NCI-H1694 (cell line): ENCODE measurements at places on chromosomes 5 and 9.

GRCh38 chr9:124870723-124871122 lies 8.8 kb downstream of the ARPC5L start:
- DNase-seq, result no peak

GRCh38 chr5:174065528-174066197 lies 20.2 kb downstream of the NSG2 start:
- no peak for DNase-seq

- DNase-seq, result no peak
Measured at GRCh38 chr5:143714629-143715028, 97.3 kb upstream of the HMHB1 start.

GRCh38 chr9:131405858-131406537 lies 12.1 kb downstream of the PRRC2B start:
- DNase-seq, result no peak

GRCh38 chr5:57194653-57195052 lies 20.8 kb downstream of the GPBP1 start:
- DNase-seq, result no peak

DNA sequence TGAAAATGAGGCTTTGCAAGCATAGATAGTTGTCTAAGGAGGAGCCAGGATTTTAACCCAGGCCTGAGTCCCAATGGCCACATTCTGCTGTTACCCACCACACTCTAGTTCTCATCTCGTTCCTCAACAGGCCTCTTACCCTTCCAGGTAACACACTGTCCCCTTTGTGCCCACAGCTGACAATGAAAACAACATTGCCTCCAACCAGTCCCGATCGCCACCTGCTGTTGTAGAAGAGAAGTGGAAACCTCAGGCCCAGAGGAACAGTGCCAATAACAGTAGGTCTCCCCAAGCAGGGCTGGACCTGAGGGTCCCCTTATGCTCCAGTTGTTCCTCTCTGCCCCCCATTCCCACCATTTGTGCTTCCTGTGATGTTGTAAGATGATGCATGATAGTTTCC lies 30.4 kb downstream of the AMBP start:
- no peak for DNase-seq

GRCh38 chr5:73825736-73826135 lies 199.7 kb downstream of the ARHGEF28 start:
- no peak for DNase-seq

DNA sequence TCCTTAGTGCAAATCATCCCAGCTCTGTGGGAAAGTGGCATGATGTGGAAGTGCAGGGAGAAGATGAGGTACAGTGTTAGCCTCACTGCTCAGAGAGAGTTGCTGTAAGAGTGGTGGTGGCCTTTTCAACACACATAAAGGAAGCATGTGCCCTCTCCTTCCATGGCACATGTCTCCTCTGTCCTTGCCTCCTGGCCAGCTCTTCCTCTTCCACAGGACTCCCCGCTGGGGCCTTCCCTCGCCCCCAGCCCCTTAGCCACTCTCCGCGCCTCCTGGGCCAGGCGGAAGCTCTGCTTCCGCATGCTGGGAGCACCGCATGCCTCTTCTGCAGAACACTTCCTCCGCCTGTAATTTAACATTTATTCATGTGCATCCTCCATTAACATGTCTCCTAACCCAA lies 4.8 kb upstream of the KCNMB1 start:
- no peak for DNase-seq

DNA sequence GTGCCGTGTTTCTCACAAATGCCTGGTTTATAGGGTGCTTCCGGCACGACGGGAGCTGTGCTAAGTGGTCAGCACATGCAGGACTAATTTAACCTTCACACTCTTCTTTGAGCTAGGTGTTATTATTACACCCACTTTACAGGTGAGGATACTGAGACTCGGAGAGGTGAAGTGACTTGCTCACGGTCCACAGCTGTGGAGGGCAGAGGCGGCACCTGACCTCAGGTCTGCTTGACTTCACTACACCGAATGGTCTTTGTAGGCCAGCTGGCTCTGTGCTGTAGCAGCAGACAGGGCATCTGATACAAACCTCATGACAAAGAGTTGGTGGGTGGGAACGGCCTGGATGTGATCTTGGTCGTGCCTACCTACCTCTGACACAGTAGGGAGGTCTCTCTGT lies 102.0 kb upstream of the BOD1 start:
- DNase-seq, result no peak

DNA sequence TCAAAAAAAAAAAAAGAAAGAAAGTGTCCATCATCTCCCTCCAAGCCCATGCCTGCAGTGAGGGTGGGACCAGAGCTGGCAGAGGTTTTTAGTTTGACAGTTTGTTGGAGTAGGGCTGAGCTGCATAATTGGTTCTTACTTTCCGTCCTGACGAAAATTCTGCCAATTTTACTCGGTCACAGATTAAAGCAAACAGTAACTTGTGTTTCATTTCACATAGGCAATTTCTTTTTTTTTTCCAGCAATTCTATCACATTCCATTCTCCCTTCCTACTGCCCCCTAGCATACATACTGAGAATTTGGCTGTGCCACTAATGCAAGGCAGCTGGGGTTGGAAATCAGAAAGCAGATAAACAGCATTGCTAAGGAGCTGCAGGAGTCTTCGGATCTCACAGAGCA lies 132.4 kb downstream of the FRMD3 start:
- DNase-seq, result no peak

GRCh38 chr9:129885670-129886106 lies 50.4 kb downstream of the USP20 start:
- DNase-seq, result no peak

GRCh38 chr9:116543731-116544400 lies 143.2 kb upstream of the TRIM32 start:
- DNase-seq, result no peak

- DNase-seq, result no peak
Measured at GRCh38 chr5:161403996-161404395, 142.5 kb downstream of the GABRB2 start.

- DNase-seq, result no peak
Measured at GRCh38 chr5:82396396-82396795, 118.2 kb upstream of the RPS23 start.

DNA sequence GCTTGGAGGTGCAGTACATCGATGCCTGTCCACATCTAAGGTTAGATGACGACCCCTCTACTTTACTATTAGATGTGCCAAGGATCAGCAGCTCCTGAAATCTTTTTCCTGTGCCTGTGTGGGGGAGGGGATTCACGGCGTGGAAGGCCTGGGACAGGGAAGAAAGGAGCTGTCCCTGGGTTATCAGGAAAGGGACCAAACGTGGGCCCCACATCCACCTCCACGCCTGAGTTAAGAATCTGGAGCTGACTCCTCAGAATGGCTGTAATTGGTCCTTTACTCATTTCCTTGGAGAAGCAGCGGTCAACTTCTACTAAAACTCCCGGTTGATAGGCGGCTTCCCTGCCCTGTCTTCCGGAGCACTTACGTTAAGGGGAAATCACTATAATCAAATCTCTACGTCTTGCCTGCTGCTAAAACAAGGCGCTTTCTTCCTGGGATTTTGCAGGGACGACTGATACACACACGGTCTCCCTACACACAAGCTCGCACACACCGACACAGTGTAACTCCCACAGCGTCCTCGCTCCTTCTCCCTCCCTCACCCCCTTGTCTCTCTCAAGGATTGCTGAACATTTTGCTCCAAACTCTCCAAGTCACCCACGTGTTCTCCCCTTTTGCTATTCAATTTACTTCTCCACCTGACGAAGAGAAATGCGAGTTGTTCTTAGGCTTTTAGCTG lies 1.4 kb downstream of the PDE4D start:
- DNase-seq, result no peak

DNA sequence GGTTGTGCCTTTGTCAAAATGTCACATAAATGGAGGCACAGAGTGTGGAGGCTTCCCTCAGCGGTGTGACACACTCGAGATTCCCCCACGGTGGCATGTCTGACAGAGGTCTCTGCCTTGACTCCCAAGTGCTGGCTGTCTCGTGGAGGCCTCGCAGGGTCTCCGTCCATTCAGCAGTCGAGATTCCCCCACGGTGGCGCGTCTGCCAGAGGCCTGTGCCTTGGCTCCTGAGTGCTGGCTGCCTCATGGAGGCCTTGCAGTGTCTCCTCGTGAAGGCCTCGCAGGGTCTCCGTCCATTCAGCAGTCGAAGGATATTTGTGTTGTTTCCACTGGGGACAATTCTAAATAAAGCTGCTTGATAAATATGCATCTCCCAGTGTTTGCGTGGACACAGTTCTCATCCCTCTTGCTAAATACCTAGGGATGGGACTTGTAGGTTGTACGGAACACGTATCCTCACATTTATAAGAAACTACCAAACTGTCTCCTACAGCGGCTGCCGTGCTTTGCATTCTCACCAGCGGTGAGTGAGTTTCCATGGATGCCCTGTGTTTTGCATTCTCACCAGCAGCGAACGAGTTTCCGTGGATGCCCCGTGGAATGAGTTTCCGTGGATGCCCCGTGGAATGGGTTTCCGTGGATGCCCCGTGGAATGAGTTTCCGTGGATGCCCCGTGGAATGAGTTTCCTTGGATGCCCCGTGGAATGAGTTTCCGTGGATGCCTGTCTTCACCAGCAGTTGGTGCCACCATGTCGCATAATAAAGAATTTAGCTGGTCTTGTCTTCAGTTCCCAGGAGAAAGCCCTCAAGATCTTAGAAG lies 25.8 kb downstream of the PNPLA7 start:
- DNase-seq, result no peak

- DNase-seq, result no peak
Measured at GRCh38 chr9:124758691-124759090, 12.4 kb downstream of the NR6A1 start.

DNA sequence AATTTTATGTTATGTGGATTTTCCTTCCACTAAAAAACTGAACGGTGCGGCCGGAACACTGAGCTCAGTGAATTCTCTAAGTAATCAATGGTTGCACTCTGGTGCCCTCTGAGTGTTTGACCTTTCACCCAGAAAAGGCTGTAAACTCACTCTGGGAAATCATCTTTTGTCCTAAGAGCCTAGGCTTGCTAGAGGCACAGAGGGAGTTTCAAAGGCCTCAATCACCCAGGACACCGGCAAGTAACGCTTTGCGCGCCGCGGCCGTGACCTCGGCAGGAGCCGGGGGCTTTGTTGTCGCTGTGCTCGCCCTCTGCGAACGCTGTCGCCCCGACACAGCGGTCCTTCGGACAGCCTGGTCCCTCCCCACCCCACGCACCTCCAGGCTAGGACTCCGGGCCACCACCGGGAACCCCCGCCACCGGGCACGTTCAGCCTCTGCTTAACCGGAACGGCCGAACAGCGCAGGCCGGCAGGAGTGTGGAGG lies 703 bp downstream of the ISCA1 start:
- no peak for DNase-seq

GRCh38 chr9:90021216-90021906 lies 416.5 kb downstream of the GADD45G start:
- no peak for DNase-seq

GRCh38 chr9:91880378-91880972 lies 69.6 kb downstream of the ROR2 start:
- no peak for DNase-seq

GRCh38 chr5:157670662-157671591 lies at the start of gene C5orf52:
C5orf52 (plus strand) TSS chr5:157671533; CDS start chr5:157671615, 82 bp downstream.
- no peak for DNase-seq

GRCh38 chr5:179343719-179344430 lies 1.4 kb downstream of the ADAMTS2 start:
- no peak for DNase-seq

GRCh38 chr5:37777432-37778130 lies 62.3 kb downstream of the GDNF start:
- DNase-seq, result no peak

DNA sequence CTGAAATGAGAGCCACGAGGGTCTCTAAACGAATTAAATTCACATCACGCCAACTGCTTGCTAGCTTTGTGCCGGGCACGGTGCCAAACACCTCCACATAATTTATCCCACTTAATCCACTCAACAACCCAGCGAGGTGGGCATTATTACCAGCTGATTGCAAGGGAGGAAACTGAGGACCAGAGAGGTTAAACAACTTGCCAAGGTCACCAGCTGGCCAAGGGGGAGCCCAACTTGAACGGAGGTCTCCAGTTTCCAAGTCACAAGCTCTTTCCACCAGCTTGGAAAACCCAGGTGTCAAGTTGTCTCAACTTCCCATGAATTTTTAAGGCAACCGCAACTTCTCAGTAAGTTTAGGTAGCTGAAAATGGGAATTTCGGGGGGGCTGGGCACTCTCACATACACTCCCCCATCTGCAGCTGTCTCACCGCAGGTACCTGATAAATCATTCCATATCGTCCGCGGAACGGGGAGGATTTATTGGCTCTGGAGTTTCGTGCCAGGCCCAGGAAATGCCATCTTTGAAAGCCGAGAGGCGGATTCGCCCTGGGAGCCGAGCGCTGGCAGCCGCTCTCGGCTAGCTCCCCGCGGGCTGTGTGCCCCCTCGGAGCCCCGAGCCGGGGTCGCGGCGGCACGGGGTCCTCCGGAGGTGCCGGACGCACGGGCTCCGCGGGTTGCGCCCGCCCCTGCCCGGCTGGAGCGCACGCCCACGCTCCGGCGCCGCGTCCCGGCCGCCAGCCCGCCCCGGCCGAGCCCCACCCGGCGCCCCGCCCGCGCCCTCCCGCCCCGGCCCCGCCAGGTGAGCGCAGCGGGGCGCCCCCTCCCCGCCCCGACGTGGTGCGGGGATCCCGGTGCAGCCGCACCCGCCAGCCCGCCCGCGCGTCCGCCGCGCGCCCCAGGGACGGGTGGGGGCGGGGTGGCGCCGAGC lies 617 bp downstream of the PTPN3 start:
- DNase-seq, result peak; percentile 26

DNA sequence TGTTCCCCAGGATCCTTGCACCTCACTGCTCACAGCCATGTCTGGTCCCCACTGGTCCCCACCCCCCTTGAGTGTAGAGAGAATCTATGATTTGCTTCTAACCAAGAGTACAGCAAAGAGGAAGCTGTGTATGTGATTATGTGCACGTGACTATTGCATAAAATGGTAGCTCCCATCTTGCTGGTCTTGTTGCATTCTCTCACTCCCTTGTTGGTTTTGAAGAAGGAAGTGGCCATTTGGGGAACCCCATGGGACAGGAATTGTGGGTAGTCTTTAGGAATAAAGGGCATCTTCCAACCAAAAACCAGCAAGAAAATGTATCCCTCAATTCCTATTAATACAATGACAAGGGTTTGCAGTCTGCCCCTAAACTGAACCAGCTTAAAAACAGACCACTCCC lies 5.2 kb upstream of the FCN2 start:
- no peak for DNase-seq

DNA sequence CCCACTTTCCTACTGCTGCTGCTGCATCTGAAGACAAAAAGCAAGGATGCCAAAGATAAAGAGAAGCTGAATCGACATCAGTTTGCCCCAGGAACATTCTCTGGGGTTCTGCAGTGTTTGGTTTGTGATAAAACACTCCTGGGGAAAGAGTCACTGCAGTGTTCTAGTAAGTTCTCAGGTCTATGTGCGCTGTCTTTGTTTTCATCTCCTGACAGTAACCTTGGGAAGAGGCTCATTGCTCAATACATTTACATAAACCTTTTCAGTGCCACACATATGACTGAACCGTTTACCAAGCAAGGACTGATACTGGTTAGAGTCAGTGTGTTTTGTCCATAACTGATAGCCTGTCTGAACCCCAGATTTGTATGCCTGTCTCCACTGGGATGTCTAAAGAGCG lies 232.1 kb downstream of the ARHGEF28 start:
- DNase-seq, result no peak

DNA sequence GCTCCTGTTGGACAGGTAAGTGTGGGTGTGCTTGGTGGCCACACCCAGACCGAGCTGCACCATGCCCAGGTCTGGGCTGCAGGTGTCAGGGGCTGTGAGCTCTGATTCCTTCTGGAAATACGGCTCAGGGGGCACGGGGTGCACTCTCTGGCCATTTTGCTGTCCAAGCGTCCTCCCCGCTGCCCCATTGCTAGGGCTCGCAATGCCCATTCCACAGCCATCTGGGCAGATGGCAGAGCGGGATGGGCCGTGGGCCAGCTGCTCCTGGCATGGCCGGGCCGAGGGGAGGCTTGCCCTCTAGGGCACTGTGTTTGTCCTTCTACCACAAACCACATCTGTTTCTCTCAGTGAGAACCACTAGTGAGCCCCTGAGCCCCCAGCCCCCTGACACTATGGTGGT lies 67.9 kb upstream of the RXRA start:
- no peak for DNase-seq
